Glutamatergic neuron (in vitro differentiated cells): ENCODE measurements at places on chromosomes 12 and 14.
A peak's percentile ranks its signal among the peaks of the same experiment; 100 is the strongest.

GRCh38 chr14:22656945-22657731 lies 13.0 kb upstream of the OR6J1 start:
- peak; percentile 30 for DNase-seq

GRCh38 chr12:28222081-28222700 lies 31.9 kb downstream of the CCDC91 start:
- DNase-seq = no peak

DNA sequence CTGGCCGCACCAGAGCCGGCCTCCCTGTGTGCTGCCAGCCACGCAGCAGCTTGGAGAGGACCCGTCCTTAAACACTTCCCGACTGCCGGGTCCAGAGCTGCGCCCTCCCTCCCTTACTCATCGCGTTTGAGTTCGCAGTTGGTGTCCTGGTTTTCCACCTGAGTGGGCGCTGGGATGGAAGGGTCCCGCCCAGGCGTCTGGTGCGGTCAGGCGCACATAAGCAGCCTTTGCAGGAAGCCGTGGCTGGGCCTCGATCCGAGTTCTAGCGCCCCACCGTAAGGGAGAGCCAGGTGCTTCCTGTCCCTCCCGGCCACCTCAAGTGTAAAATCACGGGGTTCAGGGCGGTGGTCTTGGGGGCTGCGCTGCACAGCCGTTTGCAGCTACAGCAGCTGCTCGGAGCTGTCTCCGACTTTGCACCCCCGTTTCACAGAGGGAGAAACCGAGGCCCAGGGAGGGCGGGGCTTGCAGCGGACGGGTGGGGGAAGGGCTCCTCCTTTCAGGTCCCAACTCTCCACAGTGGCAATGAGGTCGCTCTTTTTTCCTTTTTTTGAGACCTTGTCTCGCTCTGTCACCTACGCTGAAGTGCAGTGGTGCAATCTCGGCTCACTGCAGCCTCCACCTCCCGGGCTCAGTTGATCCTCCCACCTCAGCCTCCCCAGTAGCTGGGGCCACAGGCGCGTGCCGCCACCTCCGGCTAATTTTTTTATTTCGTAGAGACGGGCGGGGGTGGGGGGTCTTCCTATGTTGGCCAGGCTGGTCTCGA lies 51.3 kb downstream of the LRCOL1 start:
- DNase-seq = no peak

- DNase-seq = no peak
These were observed 23.7 kb downstream of the SEL1L start for GRCh38 chr14:81509838-81510452.

- no peak for DNase-seq
These were observed 25.0 kb downstream of the ELK3 start for GRCh38 chr12:96218989-96219678.

DNA sequence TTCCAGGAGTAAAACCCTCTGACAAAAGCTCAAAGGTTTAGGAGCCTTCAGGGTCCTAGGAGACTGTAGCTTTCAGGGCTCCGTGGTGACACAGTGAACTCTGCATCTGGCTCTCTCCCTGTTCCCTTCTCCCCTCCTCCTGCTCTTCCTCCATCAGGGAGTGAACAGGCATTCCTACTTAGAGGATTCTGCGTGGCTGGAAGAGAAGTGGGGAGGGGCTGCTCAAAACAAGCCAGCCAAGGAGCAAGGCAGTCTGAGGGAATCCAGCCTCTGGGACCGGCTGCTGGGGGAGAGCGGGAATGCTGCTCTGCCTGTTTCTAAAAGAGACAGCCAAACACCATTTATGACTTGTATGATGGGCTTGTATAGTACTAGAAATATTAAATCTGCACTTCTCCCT lies 49.5 kb downstream of the RBMS2 start:
- DNase-seq = no peak

DNA sequence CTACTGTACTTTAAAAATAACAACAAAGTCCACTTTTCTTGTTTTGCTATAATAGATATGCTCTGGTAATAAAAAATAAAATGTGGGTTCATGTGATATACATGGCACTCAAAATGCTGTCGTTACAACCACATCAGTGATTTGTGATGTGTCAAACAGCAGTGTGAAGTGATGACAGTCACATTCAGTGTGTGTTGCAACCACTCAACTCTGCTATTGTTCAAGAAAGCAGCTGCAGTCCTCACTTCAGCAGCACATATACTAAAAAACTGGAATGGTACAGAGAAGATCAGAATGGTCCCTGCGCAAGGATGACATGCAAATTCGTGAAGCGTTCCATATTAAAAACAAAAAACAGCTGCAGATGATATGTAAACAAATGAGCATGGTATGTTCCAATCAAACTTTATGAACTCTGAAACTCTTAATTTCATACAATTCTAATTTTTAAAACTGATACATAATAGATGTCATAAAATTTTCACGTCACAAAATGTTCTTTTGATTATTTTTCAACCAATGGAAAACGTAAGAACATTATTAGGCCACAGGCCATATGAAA lies 6.7 kb downstream of the TRMT5 start:
- no peak for DNase-seq

DNA sequence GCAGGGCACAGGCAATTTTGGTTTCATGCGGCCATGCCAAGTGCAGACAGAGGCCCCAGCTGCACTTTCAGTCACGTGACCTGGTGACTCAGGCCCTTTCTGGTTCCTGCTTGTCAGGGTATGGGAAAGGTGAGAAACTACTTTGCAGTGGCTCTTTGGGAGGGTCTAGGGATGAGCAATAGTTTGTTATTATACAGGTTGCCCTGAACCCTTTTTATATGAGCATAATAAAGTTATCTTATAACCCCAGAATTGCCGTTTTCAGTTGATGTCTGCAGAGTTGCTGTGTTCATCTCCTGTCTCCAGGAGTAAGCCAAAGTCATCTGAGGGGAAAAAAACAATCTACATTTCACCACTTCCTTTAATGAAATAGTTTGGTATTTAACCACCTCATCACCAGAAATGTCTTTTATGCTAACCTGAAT lies 30.9 kb upstream of the EMP1 start:
- DNase-seq = no peak

- DNase-seq = no peak
These were observed 14.1 kb upstream of the GPRC5A start for GRCh38 chr12:12877153-12877768.

DNA sequence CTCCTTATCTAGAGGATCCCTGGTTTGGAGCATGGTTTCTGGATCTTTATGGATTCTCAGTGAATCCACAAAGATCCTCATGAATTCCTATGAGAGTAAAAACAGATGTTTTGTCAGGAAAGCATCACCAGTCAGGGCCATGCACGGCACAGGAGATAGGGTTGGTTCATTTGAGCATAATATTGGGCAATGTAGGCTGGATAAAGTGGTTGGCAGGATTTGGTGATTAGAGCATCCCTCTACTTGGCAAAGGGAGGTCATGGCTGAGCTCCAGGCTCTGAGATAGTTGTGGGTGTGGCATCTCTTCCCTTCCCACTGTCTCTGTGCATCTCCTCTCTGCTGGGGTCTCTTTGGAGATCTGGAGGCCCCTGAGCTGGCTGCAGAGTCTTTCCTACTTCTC lies 149.8 kb downstream of the DACT1 start:
- DNase-seq = no peak

GRCh38 chr12:93813186-93813585 lies 136.0 kb downstream of the CRADD start:
- DNase-seq = no peak

- DNase-seq = no peak
These were observed 337.5 kb downstream of the FLRT2 start for GRCh38 chr14:85867450-85867849.

GRCh38 chr14:69842686-69843420 lies 36.4 kb upstream of the SMOC1 start:
- DNase-seq = no peak

GRCh38 chr14:68587931-68588330 lies 204.9 kb downstream of the ZFP36L1 start:
- DNase-seq = no peak

GRCh38 chr12:80041692-80042091 lies 57.6 kb upstream of the OTOGL start:
- DNase-seq = no peak

- no peak for DNase-seq
These were observed 398.9 kb upstream of the MIS18BP1 start for GRCh38 chr14:45651890-45652289.

GRCh38 chr12:132986885-132987225 lies 688 bp downstream of the ZNF26 start:
- no peak for DNase-seq

DNA sequence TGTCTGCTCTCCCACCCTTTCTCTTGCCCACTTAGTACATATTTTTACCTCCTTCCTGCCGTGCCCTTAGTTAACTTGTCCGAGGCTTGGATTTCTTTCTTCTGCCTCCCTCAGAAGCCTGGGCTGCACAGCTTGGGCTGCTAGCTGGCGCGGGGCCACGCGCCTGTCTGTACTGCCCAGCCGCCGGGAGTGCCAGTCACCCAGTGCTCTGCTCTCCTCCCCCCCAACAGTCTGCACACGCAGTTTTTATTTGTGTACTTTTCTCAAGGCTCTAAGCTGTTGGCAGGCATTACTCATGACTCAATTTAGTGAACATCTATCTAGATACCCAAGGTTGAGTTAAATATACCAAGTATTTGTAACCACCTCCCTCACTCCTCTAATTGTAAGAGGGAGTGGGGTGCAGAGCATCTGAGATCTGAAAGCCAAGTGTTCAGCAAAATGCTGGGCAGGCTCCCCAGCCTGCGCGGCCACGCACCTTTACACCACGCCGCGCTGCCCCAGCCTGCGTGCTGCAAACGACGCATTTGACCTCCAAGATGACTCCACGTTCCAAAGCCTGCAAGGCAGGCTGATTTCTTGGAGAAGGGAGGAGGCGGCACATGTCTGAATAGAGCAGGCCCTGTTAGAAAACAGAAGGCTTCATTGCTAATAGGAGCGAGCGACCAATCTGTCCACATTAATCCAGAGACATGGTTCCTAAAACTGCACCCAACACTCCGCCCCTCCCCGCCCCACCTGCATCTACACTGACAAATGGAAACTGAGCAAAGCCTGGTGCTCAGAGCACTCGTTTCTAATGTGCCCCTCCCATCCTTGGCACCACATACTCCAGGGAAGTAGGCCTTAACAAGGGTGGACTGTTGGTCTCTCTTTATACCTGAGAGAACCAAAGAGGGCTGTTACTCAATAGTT lies 18.2 kb upstream of the CACNA2D4 start:
- DNase-seq = no peak

GRCh38 chr14:69260861-69261564 lies 1.1 kb downstream of the GALNT16 start:
- peak; percentile 74 for DNase-seq

DNA sequence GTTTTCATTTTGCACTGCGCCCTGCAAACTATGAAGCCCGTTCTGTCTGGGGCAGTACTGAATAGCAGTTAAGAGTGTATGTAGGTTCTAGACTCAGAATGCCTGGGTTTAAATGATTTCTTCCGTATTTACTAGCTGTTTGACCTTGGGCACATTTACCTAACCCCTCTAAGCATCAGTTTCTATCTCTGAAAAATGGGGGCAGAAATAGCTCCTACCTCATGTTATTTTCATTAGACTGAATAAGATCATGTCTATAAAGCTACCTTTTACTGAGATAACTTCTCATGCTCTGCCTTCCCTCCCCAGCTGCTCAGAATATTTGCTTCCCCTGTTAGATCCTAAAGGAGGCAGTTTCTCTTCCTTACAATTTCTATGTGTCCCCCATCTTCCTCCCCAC lies 5.7 kb downstream of the PAH start:
- no peak for DNase-seq

- DNase-seq = no peak
These were observed 80.6 kb downstream of the NIN start for GRCh38 chr14:50750323-50750722.

DNA sequence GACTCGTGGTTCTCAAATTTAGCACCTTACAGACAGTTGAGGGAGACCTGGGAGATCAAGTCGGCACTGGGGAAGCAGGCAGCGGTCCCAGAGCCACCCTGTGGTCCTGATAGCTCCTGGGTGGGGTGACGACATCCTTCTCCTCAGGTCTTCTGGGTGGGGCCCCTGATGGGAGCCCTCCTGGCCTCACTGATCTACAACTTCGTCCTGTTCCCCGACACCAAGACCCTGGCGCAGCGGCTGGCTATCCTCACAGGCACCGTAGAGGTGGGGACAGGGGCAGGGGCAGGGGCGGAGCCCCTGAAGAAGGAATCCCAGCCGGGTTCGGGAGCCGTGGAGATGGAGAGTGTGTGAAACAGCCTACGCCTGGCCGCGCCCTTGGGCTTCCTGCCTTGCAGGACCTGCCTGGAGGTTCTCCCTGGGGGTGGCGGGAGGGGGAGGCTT lies 2.6 kb downstream of the AQP6 start:
- no peak for DNase-seq

- no peak for DNase-seq
These were observed 202.3 kb upstream of the G2E3 start for GRCh38 chr14:30356438-30357202.

GRCh38 chr12:11650286-11651281 lies 1.1 kb downstream of the ETV6 start:
- DNase-seq = no peak

DNA sequence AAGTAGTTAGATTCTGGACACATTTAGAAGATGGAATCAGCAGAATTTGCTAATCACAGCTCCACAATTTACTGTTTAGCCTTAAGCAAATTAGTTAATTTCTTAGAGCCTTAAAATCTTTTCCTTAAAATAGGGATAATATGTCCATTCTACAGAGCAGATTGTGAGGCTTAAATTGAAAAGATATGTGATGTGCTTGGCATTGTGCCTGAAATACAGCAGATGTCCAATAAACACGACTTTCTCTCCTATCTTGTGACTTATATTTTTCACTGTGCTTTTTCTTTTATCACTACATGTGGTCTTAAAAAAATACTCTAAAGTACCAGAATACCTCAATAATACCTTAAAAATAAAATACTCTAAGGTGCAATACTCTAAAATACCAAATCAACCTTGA lies 30.6 kb downstream of the CCER1 start:
- no peak for DNase-seq

GRCh38 chr12:2338991-2339431 lies 286.2 kb downstream of the CACNA1C start:
- no peak for DNase-seq

DNA sequence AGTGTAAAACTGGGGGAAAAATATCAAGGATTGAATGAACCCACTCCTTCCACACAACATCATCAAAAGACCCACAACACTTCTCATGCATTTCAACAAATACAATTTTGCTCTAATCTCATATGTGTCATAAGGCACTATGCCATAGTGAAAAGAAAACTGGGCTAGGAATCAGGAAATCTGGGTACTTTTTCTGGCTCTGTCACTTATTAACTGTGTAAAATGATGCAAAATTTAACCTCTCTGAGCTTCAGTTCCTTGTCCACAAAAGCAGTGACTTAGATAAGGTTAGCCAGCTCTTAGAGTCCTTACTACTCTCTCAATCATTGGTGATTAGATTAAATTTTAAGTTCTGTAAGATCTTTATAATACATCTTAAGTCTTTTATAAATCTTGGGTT lies 250.5 kb upstream of the SOX5 start:
- no peak for DNase-seq
